ENCODE measurements at places on chromosomes 12 and 14.
A peak's percentile ranks its signal among the peaks of the same experiment; 100 is the strongest.

GRCh38 chr12:7113389-7113871 is 4.4 kb upstream of the C1RL start:
- DNase-seq, result peak; percentile 85

DNA sequence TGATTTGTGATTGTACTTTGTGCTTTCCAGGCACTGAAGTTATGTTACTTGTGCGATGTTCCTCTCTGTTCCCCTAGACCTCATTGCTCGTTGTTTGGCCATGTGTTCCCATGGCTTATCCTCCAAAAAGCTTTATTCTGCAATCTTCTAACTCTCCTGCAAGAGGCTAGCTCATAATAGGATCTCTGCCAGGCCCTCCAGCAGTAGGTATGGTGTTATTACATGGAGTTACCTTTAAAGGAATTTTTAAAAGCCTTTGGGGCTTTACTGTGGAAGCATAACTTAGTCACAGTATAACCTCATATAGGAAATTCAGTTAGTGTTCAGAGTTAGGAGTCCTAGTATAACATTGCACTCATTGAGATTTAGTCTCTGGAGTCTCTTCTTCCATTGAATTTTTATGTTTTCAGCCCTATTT is 292.3 kb downstream of the RAD51B start:
- DNase-seq, result no peak

DNA sequence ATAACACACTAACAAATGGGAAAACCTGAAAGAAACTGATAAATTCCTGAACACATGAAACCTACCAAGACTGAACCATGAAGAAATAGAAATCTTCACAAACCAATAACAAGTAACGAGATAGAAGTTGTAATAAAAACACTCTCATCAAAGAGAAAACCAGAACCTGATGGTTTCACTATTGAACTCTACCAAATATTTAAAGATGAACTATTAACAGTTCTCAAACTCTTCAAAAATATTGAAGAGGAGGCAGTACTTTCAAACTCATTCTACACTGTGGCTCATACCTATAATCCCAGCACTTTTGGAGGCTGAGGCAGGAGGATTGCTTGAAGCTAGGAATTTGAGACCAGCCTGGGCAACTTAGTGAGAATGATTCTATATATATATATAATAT is 48.4 kb upstream of the TMTC2 start:
- DNase-seq, result no peak

- DNase-seq, result peak; percentile 71
Measured at GRCh38 chr12:49987625-49988303, 15.0 kb downstream of the AQP6 start.

- DNase-seq, result no peak
Measured at GRCh38 chr14:60204843-60205774, 39.9 kb upstream of the DHRS7 start.

DNA sequence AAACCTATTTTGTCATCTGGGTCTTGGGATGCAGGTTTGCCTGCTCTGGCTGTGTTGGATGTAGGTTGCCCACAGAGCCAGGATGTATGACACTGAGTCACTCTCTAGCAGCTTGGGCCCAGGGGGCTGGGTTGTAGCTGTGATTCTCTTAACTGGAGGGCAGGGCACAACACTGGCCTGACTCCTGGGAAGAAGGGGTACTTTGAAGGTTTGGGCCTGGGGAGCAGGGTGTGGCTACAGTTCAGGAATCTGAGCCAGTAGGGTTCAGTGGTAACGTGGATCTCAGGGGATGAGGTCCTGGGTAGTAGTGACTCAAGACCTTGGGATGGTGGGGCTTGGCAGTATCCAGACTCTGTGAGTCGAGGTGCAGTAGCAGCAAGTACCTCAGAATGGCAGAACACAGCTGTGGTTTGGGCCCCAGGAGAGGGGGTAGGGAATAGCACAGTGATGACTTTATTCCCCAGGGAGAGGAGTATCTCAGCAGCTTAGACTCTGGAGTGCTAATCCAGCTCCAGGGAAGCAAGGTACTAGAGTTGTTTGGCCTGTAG is 25.7 kb downstream of the TBC1D15 start:
- DNase-seq, result no peak

GRCh38 chr14:72535485-72535884 is 358.4 kb downstream of the DPF3 start:
- DNase-seq, result no peak

DNA sequence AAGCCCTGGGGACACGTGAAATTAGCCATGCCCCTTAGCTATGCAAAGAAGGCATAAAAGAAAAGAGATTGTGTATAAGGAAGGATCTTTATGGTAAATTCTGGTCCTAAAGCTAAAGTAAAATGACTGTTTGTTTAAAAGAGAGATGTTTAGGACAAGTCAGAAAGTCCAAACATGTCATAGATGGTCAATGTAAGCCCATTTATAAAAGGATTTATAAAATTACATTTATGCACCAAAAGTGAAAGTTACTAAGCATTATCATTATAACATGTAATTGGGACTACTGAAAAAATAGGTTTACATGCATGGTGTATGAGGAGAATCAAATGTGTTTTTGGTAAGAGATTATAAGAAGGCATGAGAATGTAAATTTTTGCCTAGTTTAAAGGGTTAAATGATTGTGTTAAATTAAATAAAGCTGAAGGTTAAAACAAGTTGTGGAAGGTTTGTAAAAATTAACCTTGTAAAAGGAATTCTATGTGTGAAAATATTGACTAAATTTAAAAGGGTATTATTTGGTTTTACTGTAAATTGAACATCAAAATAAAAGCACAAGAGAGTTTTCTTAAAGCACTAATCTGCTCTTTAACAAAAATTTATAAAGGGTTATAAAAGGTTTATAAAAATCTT is 50.4 kb upstream of the TSPAN8 start:
- DNase-seq, result no peak

DNA sequence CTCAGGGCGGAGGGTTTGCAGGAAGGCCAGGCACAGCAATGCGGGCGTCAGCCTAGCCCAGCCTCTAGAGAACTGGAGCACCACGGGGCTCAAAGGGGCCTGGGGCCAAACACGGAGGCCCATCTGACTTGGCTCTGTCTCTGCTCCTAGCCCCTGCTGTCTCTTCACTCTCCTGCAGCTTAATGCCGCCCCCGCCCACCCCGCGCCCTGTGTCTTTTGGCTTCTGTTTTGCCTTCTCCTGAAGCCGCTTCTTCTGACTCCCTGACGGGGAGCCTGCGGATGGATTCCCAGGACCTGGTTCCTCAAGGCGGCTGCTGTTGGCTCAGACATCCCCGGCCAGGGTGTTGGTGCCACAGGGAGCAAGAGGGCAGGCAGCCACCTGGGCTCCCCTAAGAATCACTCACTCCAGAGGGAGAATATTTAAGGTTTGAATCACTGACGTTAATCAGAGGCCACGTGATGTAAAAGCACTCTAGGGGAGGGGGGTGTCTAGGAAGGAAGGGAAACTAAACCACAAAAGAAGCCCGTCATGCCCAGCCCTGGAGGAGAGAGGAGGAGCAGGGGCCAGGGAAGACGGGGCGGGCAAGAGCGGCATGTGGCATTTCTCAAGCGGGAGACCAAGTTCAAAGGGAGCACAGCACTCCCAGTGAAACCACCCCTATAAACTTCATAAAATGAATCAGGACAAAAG is 36.9 kb upstream of the PRMT8 start:
- no peak for DNase-seq

GRCh38 chr12:114876968-114877680 is 193.1 kb upstream of the TBX3 start:
- DNase-seq, result no peak

- DNase-seq, result peak; percentile 16
Measured at GRCh38 chr14:102508774-102509745, 516 bp downstream of the ANKRD9 start.

GRCh38 chr14:55718551-55718950 is 138.5 kb downstream of the KTN1 start:
- DNase-seq, result no peak

DNA sequence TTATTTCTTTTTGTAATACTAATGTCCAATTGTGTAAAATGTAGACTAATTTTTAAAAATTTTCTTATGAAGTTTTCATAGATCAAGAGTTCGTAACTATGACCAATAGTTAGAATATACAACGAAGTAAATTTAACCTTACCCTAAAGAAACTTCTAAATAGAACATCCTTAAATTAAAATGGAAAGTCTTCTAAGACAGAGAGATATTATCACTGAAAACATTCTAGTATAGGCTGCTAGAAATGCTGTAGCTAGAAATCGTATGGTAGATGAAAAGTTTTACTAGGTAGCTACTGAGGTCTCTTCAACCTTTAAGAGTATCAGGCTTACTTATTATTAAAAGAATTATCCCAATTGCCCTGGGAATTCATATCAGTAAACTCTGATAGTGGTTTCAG is 925 bp downstream of the CLEC2A start:
- DNase-seq, result no peak

- DNase-seq, result no peak
Measured at GRCh38 chr12:131806674-131807073, 21.5 kb upstream of the MMP17 start.

DNA sequence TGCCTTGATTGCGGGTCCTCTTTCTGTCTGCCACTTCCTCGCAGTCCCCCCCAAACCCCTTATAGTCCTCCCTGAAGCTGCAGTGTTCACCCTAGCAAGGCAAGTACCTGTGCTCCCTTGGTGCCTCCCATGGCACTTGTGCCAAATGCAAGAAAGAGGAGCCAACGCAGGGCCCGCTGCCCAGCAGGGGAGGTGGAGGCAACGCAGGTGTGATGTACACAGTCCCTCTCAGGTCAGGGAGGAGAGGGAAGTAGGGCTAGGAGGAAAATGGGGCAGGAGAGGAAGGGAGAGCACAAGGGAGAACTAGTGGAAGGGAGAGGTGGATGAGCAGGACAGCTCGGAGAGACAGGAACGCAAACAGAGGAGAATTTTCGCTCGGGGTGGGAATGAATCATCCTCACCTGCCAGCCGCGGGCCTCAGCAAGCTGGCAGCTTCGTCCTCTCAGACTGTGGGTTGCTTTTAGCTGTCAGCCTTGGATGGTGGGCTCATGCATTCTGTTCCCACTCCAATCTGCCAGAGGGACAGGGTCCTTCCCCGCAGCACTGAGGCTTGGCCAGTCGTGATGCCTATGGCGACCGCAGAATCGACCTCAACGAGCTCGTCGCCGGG is 357.0 kb downstream of the CACNA1C start:
- no peak for DNase-seq

DNA sequence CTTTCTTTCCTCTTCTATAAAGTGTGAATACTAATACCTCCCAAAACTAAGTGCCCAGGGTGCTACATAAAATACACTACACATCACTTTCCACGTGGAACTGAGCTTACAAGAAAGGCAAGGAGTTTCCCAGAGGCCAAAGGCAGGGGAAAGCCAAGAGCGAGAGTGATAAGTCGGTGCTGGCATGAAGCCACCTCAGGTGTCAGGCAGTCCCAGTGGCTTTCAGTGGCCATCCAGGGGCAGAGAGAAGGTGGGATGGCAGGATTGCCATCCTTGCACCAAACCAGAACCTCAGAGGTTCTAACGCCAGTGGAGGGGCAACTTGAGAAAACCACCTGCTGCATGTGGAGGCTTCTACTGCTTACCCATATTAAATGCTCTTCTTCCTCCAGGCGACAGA is 79.7 kb upstream of the DIO3 start:
- no peak for DNase-seq

DNA sequence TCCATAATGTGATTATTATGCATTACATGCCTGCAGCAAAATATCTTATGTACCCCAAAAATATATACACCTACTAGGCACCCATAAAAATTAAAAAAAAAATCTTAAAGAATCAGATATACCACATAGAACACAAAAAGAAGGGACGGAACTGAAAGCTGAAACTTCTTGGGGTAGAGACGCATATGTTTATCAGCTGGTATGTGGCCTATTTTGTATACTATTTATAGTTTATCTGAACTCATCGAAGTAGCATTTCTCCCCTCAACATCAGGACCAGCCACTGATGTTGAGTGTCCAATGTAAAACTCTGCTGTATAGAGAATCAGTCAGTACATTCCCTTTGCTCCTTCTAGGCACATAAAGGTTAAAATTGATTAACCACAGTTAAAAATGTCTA is 22.9 kb upstream of the SOS2 start:
- no peak for DNase-seq

GRCh38 chr14:103304706-103305105 is 29.3 kb upstream of the EIF5 start:
- no peak for DNase-seq

DNA sequence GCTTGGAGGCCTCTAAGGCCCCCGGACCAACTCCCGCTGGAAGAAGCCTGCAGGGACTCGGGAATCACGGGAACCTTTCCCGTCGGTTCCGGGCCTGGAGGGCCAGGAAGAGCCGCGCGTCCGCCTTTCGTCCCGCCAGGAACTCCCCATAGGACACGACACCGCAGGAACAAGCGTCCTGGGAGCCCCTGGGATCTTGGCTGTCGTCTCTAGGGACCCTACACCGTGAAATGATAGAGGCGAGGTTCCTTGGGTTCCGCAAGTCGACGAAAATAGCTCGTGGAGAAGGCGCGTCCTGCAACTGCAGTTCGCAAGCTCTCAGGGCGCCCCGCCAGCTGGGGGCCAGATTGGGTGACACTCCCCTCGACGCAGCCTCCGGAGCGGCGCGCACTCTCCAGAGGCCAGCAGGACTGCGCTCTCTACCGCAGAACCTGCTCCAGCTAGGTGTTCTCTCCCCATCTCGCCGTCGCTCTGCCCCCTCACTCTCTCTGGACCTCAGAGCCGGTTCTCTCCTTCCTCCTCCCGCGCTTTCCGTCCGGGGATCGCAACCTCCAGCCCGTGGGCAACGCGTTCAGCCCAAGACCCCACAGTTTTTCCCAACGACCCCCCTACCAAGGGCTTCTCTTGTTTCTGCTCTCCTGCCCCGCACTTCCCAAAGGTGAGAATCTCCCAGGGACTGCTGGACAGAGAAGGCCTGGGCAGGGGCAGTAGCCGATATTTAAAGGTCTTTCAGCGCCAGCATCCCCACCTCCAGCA is 776 bp downstream of the BMP4 start:
- DNase-seq, result no peak

- DNase-seq, result no peak
Measured at GRCh38 chr14:30180219-30180618, 252.6 kb upstream of the PRKD1 start.

- no peak for DNase-seq
Measured at GRCh38 chr12:52819731-52820510, 6.0 kb upstream of the KRT4 start.

GRCh38 chr12:6047249-6048237 is 76.9 kb downstream of the VWF start:
- no peak for DNase-seq

GRCh38 chr14:103928011-103928890 is at the start of gene TDRD9:
TDRD9 (plus strand) TSS chr14:103928456; CDS start chr14:103928510, 54 bp downstream.
- DNase-seq, result no peak

DNA sequence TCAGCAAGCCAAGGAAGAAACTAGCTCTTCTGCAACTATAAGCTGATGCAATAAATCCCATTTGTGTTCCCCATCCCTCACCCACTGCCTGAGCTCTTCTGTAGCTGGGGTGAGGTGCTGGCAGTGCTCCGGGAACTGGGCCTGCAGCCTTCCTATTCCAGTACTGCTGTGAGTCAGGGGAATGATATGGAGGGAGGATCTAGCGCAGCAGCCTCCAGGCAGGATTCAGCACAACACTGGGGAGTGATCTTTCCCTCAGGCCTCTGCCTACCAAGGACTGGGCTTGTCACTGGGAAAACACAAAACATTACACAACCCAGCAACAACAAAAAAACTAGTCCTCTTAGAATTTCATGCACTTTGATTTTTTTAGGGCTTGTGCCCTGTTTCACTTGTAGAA is 58.7 kb downstream of the ST8SIA1 start:
- DNase-seq, result no peak

All from NCI-H2171 (cell line).